ENCODE measurements at places on chromosomes 6 and 20.

DNA sequence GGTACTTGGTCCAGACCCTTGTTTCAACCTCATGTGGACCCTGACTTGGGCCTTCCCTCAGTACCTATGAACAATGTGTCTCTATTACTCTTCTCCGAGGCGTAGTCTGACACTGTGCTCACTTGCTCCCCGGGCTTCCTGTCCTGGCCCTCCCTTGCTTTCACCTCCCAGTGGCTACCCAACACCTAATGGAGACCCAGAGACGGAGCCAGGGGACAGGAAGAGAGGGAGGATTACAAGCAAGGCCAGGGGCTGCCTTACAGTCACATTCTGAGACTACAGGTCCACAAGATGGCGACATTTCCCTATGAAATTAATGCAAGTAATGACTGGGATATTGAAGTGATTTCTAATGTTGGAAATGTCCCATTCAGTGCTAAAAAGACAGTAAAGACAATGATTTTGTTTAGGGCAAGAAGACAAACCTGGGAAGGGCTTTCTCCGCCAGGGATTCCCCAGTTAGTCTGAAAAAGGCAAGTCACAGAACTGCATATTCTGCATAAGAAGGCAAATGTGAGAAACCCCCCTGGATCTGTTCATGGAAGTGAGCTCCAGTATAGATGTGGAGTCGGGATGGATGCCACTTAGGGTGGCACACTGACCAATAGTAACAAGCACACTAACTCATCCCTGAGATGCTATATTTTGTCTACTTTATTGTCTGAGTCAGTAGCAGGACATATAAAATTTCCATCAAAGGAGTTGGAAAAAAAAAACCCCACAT, 44.0 kb upstream of the ZBTB24 start:
- peak; percentile 19 for DNase-seq

DNA sequence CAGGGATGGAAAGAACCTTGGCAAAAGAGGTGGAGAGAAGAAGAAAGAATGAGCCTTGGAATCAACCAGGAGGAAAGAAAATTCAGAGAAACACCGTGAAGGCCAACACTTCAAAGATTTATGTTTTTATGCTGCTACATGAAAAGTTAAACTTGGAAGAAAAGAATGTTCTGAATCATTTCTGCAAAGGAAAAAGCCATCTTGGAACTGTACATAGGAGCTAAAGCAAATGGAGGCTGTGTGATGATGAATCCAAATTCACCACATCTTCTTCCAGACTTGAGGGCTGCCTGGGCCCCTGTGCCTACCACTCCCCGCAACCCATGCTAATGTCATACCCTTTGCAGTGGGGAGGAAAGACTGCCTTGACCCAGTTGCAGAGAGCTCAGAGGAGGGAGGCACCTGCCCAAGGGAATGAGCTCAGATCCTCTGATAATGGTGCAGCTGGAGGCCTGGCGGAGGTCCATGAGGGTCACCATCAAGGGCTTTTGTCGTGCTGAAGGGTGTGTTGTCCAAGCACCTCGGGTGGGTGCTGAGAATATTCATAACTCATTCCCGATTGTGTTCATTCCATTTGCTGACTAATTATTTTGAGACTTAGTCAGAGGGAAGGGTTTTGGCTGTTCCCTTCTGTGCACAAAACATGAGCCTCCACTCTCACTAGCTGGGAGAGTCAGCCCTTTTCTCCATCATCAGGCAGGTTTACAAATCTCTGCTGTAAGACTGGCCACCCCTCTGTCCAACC, 245.8 kb upstream of the JAG1 start:
- no peak for DNase-seq

DNA sequence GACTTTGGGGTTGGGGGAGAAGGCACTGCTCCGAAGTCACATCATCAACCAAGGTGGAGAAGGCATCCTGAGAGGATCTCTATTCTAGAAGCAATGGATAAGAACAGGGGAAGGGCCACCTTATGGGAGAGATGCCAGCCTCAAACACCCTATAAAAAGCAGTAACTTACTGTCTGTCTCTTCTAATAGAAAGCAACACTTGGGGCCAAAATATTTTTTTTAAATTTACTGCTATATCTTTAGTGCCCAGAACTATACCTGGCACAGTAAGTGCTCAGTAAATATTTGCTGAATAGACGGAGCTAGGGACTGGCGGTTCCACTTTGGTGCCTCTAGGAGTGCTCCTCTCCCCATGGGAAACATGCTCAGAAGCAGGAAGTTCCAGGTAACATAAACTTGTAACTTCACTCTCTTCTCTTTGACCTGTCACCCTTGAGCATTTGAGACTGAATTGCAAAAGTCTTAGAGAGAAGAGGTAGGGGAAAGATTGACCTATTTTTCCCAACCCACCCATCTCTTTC, 807 bp upstream of the OTOR start:
- DNase-seq: no peak

DNA sequence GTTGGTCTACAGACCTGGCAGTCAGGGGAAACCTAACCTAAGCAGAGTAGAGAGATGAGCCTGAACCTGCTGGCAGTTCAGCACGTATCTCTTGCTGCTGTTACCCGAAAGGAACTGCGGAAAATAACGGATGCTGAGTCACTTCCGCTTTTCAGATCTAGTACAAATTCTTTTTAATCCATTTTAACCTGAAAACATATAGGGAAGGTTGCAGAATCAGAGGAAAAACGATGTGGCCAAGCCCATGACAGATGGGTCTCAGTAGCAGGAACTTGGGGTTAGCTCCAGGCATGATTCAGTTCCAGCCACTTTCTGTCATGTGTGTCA, 351.9 kb upstream of the PRND start:
- peak; percentile 4 for DNase-seq

GRCh38 chr6:12334526-12335130, 44.5 kb downstream of the EDN1 start:
- no peak for DNase-seq

DNA sequence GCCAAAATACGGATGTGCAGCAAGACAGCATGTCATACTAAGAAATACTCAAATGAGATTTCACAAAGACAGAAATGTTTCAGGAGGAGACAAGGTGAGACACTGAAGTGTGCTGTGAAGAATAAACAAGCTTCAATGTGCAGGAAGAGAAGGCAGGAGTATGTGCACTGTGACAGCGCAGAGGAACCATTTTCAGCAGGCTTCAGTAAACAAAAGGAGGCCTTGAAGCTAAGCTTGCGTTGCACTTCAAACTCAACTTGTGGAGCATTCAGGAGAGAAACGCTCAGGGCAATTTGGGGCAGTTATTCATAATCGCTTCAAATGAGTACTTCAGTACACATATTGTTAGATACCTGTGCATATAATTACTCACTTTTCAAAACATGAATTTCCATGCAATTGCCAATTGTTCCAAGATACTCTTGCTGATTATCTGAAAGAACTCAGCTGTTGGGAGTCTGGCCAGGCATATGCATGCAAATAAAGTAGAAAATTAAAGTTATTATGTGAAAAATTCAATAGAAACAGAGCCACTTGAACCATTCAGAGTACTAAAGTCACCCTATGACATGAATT, 234.2 kb upstream of the OPRM1 start:
- no peak for DNase-seq

DNA sequence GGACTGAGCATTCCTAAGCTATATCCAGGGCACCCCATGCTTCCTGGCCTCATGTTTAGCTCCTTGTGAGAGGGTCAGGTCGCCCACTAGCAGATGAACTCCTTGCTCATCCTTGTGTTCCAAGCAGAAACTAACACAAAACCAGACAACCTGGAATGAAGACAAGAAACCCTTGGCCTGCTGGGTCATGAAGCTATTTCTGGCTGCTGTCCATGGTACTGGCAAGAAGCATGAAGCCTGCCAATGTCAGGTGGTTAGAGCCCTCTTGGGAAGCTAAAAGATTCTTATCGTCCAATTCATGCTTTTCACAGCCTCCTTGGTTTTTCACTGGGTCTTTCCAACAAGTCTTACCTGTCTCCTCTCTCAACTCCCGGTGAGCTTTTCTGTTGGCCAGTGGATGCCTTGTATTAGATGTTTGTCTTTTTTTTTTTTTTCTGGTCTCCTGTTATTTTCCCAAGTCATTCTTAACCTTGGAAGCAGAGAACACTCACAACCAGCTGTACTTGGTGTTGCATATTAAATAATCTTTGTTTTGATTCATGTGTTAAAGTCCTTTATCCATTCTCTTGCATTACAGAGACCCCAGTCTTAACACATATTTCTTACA, 180.3 kb downstream of the ANKRD60 start:
- DNase-seq: no peak

GRCh38 chr20:10228330-10228729, 9.7 kb downstream of the SNAP25 start:
- DNase-seq: no peak

DNA sequence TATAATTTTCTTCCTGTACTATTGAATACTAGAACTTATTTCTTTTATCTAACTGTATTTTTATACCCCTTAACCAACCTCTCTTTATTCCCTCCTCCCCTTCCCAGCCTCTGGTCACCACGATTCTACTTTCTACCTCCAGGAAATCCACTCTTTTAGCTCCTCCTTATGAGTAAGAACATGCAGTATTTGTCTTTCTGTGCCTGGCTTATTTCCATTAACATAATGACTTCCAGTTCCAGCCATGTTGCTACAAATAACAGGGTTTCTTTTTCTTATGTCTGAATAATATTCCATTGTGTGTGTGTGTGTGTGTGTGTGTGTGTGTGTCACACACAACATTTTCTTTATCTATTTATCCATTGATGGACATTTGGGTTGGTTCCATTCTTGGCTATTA, 152.3 kb upstream of the OLIG3 start:
- no peak for DNase-seq

GRCh38 chr6:69138893-69139494, 503.9 kb downstream of the ADGRB3 start:
- DNase-seq: no peak

DNA sequence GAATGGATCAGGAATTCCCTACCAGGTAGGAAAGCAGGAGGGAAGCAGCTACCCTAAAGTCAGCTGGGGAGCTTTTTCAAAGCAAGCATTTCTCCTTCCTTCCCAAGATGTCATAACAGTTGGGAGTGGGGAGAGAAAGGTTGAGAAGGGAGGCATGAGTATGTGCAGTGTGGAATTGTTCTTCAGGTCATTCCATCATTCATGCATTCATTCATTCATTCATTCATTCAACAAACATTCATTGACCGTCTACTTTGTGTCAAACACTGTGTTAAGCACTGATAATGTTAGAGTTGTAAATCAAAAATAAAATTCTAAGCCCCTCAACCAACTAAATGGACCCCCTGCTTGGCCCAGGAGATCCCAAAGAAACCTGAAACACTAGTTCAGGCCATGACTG, 49.2 kb upstream of the FAM184A start:
- no peak for DNase-seq

DNA sequence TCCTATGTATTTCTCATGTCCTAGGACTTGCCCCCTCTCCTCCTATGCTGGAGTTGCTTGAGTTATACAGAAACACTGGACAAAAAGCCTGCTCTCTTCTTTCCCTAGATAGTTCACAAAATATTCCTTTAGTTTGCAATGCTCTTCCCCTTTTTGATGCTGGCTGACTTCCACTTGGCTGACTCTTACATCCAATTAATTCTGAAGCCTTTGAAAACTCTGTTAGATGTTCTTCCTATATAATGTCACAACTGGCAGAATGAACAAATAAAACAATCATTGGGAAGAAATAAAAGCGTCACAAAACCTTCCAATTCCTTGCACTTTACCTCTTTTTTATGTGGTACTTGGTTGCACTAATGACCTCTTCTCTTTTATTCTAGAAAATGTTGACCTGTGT, 253.8 kb upstream of the CITED2 start:
- DNase-seq: no peak

- DNase-seq: no peak
Measured at GRCh38 chr6:158256746-158257424, 55.4 kb upstream of the TULP4 start.

GRCh38 chr6:138555421-138555988, 56.2 kb upstream of the NHSL1 start:
- no peak for DNase-seq

GRCh38 chr6:39217177-39217864, 12.0 kb downstream of the KCNK5 start:
- no peak for DNase-seq

DNA sequence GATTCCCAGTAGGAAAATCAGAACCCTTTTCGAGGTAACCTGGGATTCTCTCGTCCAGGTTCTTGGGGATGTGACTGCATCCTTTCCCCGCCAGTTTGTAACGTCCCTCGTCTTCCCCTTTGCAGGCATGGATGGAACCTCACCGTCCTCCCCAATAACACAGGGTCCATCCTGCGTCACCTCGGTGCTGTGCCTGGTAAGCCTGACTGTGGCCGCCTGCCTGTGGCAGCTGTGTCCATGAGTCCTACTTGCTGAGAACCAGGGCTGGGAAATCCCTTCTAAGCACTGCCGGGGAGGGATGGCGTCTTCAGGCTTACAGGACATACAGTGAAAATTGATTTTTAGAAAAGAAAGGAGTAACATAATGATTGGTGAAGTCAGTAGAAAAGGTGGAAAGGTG, 155.6 kb downstream of the DTNBP1 start:
- no peak for DNase-seq

- DNase-seq: no peak
Measured at GRCh38 chr6:26045928-26046368, 41.3 kb upstream of the HFE start.

DNA sequence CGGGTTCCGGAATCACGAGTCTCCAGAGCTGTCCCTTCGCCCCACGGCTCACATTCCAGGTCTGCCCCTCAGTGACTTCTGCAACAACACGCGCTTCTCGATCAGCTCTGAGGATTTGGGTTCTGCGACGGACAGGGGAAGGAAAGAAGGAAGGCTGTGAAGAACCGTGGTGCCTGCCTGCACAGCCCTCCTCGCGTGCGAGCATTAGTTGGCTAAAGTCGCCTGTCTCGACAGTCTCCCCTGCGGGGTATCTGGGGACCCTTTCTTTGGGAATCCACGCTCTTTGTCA, 23.1 kb downstream of the VPS52 start:
- no peak for DNase-seq

DNA sequence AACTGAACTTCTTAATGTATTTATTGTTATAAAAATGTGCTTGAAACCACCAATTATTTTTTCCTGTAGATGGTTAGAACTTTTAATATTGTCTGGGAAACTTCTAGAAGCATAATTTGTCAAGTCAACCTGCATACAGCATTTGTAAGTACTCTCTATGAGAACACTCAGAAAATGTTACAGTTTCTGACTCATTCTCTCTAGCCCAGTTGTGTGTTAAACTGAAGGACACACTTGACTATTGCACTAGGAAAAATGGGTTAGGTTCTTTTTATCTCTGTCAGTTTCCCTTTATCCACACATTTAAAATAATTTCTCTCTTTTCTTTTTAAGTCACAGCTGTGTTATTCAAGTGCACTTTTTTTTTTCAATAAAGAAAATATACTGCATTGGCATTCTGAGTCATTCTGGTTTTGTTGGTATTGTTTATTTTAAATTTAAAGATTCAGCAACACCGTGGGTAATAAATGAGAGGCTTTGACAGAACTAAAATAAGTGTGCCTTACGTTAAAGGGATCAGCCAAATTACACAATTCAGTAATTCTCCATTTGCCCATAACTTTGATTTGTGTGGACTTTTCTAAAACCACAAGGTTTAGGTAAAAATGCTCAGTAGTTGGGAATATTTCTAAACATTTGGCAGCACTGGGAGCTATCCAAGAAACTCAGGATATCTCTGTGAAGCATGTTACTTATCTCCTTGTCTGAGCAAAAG, 50.7 kb downstream of the OPN5 start:
- no peak for DNase-seq

GRCh38 chr6:135314543-135314942, 133.4 kb downstream of the MYB start:
- no peak for DNase-seq

Measured in stimulated activated CD4-positive, alpha-beta T cell treated with anti-CD3 and anti-CD28 coated beads, Interleukin-4, amount 100 ng/mL, for 4 hours (primary cell).